Left hindlimb (tissue), 1 donor: ENCODE measurements at places on chromosomes 13 and 19.

DNA sequence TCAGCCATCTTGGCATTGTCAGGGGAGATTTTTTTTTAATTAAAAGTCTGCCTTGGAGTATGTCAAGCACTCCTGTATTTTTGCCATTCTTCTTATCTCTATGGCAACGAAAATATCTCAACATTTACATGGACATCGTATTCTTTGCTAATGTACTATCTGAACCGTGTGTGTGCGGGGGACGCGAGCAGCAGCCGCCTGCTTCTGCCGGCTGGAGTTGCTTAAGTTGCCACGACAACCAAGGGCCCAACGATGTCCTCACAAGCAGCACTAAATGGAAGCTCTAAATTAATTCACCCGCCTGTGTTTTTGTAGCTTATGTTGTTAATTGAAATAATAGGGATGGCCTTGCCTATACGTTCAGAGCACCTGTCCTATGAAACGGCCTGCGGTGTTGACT lies 309.5 kb downstream of the TEX29 start:
- no peak for DNase-seq

DNA sequence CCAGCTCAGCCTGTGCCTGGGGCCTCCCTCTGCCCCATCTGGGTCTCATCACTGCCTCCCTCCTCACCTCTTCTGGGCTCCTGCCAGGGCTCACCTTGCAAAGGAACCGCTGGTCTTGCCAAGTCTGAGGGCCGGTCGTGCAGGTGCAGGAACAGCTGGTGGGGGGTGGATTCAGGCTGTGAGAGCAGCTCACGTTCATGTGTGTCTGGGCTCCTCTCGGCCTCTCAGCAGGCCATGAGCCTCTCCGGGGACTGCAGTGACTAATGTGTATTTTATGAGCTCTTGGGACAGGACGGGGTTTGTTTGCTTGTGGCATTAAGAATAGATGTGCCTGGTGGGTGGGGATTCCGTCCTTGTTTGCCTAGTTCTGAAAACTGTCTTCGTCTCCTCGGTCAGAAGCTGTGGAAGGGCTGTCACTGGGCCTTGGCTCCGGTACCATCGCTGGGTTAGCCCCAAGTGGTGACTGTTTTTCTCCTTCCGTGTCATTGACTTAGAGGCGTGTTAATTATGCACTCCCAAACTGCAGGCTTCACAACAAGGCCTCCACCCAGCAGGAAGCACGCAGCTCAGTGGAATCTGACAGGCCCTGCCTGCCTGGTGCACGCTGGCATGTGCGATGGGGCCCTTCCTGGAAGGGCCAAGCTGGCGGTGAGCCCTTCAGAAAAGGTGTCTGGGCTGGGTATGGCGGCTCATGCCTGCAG lies 77.6 kb downstream of the KDM4B start:
- no peak for DNase-seq

GRCh38 chr13:20045950-20046548 lies 87.5 kb downstream of the ZMYM2 start:
- no peak for DNase-seq

DNA sequence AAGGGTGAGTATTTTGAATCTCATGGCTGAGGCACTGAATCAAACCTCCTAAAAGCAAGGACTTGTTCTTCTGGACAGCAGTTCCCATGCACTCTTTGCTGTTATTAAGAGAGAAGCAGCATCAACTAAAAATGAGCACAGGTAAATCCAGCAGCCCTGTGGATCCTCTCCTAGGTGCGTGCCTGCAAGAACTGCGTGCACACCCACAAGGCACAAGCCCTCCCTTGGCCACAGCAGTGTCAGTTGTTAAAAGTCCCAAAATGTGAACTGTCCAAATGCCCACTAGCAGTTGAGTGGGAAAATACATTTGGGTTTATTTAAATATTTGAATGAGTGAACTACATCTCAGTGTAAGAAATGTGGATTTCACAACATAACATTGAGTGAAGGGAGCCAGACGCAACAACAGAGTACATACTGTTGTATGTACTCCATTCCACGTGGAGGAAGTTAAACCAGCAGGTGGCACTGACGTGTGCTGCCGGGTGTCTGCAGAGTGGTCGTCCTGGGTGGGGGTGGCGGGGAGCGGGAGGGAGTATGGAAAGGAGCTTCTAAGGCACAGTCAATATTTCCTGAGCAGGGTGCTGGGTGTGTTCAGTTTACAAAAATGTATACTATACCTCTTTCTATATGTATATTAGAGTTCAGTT lies 266.4 kb downstream of the NALCN start:
- no peak for DNase-seq

DNA sequence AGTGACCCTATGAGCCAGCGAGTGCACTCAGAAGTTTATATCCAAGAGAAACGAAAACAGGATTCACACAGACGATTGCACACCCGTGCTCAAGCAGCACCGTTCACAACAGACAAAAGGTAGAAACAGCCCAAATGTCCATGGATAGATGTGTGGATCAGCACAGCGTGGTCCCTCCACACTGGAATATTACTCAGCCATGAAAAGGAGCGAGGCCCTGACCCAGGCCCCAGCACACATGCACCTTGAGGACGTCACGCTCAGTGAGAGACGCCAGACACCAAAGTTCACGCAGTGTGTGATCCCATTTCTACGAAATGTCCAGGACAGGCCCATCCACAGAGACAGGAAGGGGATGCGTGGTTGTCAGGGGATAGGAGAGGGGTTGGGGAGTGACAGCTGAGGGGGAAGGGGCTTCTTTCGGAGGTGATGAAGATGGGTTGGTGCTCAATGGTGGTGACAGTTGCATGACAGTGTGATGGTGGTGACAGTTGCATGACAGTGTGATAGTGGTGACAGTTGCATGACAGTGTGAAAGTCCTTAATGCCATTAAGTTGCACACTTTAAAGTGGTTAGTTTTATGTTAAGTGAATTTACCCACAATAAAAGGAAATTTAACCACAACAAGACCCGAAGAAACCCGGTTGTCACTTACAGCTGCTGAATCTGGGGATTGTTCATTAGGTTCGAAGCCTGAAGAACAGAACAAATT lies 18.9 kb upstream of the SLC39A3 start:
- peak; percentile 19 for DNase-seq

DNA sequence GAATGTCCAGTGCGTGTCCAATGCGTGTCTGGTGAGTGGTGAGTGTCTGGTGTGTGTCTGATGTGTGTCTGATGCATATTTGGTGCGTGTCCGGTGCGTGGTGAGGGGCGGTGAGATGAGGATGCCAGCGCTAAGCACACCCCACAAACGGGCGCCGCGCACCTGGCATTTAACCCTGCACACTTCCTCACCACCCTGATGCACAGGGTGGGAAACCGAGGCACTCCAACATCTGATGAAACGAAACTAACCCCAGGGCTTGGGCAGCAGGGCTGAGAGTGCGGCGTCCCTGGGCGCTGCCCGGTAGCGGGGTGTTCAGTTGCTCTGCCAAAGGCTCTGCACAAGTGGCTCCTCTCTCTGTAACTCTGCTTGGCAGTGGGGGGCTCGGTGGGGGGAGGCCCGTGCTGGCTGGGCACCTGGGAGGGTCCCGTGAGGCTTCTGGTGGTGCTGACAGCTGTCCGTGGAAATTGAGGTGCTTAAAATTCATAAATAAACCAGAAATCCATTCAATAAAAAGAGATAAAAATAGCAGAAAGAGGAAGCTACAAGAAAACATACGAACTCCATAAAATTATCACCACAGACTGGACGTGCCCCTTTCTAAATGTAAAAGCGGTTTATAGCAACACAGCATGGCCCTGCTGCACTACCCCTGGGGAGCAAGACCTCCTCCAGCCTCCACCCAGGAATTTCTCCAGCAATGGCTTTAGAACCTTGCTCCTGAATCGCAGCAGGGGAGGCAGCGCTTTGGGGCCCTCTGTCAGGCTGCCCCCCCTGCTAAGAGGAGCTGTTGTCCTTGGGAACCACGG lies 76.0 kb downstream of the RASA3 start:
- DNase-seq: no peak

DNA sequence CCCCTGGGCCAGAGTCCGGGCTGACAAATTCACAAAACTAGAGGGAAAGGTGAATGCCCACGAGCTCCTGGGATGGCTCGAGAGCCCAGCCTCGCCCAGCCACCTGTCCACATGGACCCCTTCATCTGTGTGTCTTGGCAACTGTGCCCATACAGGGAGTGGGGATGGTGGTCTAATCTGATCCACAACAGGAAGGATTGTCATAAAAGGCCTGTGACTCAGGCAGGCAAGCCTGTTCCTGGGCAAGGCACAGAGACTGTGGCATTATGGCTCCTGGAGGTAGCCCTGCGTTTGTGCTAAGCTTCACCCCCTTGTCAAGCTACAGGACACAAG lies 20.0 kb downstream of the CAPS start:
- DNase-seq: no peak

GRCh38 chr19:46218160-46218559 lies 11.4 kb upstream of the IGFL1 start:
- no peak for DNase-seq

DNA sequence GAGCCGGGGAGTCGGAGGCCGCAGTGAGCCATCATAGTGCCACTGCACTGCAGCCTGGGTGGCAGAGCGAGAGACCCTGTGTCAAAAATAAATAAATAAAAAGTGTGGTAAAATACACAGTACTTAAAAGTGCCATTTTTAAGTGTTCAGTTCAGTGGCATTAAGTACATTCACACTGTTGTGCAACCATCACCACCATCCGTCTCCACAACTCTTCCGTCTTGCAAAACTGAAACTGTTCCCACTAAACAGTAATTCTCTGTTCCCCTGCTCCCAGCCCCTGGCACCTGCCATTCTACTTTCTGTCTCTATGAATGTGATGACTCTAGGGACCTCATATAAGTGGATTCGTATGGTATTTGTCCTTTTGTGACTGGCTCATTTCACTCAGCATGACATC lies 13.3 kb downstream of the SLC25A42 start:
- no peak for DNase-seq

DNA sequence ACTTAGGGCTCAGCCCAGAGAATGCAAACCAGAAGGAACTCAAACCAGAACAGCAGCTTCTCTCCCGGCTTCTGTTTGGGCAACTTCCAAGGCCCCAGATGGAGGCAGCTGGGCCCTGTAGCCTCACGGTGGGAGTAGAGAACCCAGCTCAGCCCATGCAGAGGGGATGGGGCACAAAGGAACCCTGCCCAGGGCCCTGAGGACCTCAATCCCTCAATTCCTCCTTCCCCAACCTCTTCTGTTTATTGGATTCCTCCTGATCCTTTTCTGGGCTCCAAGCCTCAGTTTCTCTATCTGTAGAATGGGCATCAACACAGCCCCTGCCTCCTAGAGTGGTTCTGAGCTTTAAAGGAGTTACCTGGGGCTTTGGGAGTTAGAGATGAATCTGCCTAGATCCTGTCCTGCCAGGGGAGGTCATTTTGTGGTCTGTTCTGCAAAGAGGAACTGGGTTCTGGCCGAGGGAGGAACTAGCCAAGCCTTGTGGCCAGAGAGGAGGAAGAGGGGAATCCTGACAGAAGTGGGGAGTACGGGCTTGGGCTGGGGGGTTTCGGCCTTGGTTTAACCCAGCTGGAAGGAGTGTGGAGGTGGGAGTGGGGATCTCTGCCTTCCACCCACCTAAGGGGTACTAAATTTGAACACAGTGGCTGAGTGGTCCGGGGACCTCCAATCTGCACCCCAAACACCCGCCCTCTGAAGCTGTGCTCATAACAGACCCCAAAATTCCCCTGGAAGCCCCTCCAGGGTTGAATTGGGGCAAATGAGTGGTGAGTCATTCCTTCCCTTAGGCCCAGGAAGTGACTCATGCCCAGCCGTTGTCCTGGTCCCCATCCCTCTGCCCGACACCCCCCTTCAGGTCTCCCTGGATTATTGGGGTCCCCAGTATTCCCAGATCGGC lies 2.7 kb downstream of the ADGRE5 start:
- DNase-seq: peak; percentile 41

DNA sequence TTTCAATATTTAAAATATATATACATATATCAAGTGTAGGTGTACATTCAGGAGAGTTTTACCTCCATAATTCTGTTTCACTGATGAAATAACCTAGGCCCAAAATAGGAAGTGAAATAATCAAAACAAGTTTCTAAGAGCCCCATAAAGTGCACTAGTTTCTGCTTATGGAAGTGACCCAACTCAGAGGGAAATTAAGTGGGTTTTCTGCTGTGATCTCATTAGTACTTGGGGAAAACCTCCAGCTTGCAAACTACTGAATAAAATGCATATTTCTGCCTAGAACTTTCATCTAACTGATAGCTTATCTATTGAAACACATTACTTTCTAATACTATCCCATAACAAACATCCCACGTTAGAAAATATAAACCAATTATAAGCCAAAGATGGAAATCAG lies 45.4 kb upstream of the MIR17HG start:
- DNase-seq: no peak

DNA sequence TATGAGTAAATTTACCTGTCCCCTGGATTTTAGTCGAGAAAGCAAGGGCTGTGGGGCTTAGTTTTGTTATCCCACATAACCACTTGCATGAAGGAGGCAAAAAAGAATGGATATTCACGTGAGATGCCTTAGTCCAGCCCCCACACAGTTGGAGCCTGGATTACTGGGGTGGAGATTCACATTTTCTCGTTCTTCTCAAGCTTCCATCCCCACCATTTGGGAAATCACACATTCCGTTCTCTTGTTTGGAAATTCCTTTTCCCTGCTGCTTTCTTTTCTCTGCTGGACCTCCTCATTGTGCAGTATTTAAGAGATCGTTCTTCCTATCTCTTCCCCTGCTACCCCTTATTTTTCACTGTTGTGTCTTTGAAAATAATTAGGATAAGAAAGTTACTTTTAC lies 45.1 kb upstream of the FARP1 start:
- no peak for DNase-seq

GRCh38 chr13:105428811-105429210 lies 1106.7 kb downstream of the EFNB2 start:
- DNase-seq: no peak
